ENCODE measurements at places on chromosomes 4 and X.

DNA sequence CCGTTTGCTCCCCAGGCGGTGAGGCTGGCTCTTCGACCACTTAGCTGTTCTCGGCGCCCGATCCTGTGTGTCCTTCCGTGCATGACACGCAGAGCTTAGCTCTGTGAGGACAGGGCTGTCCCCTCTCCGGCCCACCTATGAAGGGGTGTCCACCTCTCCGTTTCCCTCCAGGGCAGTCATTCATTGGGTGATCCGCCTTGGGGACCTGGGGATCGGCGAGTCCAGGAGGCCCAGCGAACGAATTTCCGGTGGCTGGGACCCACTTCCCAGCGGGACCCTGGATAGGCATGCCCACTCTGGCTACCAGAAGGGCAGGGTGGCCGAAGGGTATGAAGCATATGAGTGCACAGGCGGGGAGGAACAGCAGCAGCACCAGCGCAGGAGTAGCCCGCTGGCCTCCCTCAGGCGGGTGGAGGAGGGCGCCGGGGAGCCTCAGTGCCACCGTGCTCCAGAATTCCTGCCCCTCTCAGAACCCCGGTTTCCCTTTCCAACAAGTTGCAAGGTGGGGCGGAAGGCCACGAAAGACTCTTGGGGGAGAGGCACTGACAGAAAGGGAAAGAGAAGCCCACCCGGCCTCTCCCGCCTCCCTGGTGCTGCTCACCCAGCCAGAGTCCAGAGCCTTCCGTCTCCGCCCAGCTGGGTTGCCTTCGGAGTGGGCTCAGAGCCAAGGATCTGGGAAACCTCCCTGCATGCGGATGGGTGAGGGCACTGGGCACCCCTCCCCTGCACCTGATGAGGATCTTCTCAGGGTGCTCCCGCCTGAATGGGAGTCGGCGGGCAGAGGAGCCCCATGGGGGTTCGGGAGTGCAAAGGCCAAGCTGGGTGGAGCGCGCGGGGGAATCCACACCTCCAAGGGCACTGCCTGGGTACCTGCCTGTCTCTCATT is 8.6 kb downstream of the HMX1 start:
- no peak for DNase-seq

- DNase-seq = no peak
These were observed 2.0 kb downstream of the TSPAN5 start for GRCh38 chr4:98656443-98656842.

DNA sequence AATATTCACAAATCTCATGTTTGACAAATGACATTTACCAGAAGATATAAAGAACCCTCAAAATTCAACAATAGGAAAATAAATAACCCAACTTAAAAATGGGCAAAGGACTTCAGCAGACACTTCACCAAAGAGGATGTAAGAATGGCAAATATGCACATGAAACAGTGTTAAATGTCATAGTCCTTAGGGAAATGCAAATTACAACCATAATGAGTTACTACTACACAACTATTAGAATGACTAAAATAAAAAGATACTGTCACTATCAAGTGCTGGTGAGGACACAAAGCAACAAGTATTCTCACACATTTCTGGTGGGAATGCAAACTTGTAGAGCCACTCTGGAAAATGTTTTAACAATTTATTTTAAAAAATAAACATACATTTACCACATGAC is 40.8 kb upstream of the NR0B1 start:
- no peak for DNase-seq

GRCh38 chrX:22164770-22165388 is 107.8 kb upstream of the CBLL2 start:
- DNase-seq = no peak

- peak; percentile 21 for DNase-seq
These were observed 1.1 kb upstream of the PGRMC2 start for GRCh38 chr4:128288689-128289106.

DNA sequence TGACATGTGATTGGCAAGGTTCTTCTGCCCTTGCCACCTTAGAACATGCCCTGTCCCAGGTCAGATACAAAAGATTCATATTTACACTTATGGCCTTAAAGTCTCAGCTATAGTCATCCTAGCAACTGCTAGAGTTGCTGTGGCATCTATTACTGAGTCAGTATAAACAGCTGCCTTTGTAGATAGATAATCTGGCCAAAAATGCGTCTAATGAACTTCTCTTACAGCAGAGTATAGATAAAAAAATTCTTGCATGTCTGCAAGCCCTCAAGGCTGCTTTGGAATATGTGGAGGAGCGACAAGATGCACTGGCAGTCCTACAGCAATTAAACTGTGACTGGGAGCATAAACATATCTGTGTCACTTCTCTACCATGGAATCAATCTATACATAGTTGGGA is 1209.7 kb upstream of the PABPC4L start:
- no peak for DNase-seq

GRCh38 chrX:115939636-115940160 is 230.8 kb upstream of the AGTR2 start:
- no peak for DNase-seq

DNA sequence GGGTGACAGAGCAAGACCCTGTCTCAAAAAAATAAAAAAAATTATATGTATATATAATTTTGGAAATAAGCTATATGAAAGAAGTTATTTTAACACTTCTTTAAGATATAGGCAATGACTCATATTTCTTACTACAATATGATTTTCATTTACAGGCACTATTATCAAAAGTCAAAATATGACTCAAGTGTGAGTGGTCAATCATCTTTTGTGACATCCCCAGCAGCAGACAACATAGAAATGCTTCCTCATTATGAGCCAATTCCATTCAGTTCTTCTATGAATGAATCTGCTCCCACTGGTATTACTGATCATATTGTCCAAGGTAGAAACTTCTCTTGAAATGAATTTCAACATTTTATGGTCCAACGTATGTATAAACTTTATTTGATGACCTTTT is 20.8 kb downstream of the OCIAD1 start:
- DNase-seq = no peak

DNA sequence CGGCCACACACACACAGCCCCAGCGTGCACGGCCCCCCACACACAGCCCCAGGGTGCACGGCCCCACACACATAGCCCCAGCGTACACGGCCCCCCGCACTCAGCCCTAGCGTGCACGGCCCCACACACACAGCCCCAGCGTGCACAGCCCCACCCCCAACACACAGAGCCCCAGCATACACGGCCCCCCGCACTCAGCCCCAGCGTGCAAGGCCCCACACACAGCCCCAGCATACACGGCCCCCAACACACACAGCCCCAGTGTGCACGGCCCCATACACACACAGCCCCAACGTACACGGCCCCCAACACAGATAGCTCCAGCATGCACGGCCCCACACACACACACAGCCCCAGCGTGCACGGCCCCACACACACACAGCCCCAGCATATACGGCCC is 17.6 kb downstream of the GAK start:
- DNase-seq = no peak

DNA sequence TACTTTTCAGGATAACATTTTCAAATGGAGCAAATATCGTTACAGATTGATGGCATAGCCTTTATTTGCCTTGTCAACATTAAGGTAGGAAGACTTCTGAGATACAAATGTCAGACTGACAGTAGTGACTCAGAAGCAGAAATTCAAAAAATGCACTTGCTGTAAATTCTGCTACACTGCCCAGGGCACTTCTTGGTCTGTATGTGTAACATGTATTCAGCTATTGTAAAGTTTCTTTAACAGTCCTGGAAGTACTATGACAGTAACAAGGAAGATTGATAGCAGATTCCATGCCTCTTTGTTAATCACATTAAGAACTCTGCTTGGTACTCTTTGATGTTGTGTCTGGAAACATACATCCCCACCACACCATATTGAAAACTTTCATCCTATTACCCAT is 69.6 kb upstream of the PCDH18 start:
- DNase-seq = no peak

- DNase-seq = no peak
These were observed 30.9 kb downstream of the PAGE2 start for GRCh38 chrX:55119712-55120111.

DNA sequence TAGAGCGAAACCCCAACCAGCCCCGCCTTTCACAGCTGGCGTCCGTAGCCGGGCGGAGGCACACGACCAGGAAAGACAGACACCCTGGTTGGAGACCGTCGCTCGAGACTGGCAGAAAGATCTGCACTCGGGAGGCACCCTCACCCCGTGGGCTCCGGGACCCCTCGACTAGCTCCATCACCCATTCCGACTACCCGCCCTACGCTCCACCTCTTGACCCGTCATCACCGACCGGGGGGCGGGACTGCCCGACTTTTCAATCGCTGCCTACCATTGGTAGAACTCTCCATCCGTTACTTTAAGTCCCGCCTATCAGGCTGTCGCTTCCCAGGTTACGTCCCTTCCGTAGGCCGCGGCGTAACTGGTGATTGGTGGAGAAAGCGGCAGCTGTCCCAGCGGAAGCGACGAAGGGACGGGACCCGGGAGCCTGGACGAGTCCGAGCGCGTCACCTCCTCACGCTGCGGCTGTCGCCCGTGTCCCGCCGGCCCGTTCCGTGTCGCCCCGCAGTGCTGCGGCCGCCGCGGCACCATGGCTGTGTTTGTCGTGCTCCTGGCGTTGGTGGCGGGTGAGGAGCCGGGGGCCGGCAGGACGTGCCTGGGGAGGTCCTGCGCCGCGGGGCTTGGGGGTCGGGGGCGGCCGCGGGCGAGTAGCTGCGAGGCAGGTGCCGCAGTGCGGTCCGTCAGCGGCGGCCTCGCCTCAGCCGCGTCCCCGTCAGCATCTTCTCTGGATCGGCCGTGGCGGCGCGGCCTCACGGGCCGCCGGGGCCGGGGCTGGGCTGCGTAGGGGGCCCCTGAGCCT is at the start of gene ATP6AP2:
ATP6AP2 (plus strand) TSS at position 434 of the 799 bp plus-strand sequence; CDS start at position 530, 96 bp downstream.
- DNase-seq = peak; percentile 93

DNA sequence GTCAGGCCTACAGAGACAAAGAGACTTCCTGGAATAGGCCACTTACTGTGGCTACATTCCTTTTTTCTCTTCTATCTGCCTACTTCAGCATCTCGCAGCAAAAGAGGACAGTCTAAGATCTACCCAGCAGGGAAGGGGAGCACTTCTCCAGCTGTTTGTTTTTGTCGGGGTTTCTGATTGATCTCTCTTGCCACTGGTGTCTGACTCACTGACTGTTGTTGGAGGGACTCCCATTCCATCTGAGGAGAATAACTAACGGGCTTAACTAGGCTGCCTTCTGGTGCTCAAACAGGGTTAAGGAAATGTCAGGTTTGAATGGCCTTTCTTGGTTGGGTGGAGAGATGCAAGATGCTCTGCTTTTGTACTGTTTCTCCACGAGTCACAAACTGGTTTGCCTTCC is 100.2 kb upstream of the TMEM164 start:
- no peak for DNase-seq

- DNase-seq = no peak
These were observed 90.1 kb upstream of the HS3ST1 start for GRCh38 chr4:11518754-11519153.

- DNase-seq = no peak
These were observed 75.1 kb downstream of the CEP44 start for GRCh38 chr4:174358829-174359228.

DNA sequence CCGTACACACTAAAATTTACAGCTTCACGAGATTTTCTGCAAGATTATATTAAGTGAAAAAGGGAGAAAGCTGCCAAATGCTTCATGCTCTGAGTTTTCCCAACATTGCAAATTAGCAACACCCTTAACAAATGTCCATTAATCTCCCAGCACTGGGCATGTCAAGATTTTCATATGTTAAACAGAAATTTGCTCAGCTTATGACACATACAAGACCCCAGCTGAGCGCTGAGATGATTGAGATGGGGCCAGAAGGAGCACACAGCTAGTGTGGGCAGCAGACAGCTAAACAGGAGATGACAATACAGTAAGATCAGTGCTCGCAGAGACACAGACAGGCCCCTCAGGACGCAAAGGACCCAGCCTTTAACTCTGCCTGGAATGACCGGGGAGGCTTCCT is 208.8 kb downstream of the STK32B start:
- DNase-seq = no peak

DNA sequence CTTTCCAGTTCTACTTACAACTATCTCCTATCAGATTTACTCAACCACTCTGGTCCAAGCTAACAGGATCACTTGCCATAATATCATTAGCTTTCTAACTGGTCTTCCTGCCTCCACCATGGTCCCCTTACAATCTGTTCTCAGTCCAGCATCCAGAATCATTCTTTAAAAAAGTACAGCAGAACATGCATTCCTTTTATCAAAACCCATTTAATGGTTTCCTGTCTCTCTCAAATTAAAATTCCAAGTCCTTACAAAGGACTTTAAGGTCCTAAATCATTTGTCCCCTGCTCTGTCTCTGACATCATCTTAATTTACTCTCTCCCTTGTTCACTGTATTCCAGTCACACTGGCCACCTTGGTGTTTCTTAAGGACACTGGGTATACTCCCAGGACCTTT is 104.6 kb downstream of the REELD1 start:
- DNase-seq = no peak

DNA sequence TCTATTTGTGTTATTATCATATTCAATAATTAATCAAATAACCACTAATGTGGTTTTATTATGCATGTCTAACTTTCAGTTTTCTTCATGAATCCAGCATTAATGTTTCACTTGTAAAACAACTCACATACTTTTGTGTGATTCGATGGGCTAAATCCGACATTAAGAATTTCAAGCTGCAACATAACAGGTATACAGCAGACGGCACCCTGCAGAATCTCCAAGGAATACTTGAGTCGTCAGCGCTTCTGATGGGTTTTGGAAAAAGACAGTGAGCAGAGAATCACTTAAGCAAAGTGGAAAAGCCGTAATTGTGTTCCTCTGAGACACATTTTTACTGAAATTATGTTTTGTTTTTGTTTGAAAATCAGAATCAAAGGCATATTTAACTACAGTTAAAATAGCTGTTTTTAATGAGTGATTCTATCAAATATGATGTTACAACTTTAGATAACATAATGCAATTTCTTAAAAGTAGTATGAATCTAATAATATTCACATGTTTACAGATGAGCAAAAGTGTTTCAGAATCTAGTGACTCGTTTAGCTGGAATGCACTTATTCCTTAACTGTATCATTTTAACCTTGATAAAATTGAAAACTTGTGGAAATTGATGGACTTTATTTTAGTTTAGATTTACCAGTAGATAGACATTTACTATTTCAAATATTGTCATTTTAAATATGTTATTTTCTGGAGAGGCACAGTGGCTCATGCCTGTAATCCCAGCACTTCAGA is 514.8 kb downstream of the CCSER1 start:
- no peak for DNase-seq

DNA sequence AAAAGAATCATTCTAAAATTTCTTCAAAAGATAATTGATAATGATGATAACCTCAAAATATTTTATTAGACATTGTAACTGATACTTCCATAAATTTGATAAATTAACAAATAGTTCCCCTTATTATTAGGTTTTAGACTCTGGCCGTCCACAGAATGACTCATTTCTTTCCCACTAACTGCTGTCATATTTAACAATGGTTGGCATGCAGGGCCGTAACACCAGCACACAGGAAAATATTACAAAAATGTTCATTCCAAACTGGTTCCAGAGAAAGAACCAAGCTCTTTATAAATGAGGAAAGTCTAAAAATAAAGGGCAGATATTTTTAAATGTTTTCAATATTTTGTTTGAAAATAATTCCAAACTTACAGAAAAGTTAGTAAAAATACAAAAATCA is 28.2 kb downstream of the WDFY3 start:
- no peak for DNase-seq

- no peak for DNase-seq
These were observed 53.9 kb downstream of the MGST2 start for GRCh38 chr4:139719381-139720101.
